Kidney (tissue), 22 donors: ENCODE measurements at places on chromosomes 11 and 22. TPM values are rescaled to one million over a fixed set of nuclear protein-coding genes. Genes with fewer than 3 reads are reported as not detected.

DNA sequence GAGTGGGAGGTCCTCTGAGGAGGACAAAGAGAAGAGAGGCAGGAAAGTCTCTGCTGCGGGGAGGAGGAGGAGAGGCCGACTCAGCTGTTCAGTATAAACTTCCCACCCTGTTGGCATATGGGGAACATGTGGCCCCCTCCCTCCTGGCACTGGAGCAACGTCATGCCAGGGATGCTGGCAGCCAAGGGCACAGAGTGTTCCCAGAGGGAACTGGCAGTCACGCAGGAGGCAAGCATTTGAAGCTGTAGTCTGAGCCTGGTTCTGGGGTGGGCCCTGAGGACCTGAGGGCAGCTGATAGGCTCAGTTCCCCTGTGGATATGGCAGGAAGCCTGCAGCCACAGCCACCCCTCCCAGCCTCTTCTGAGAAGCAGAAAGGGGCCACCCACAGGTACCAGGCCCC, 67.1 kb upstream of the TSPAN18 start:
- H3K4me3 ChIP-seq, result no peak overlapping the region
- no peak for DNase-seq
- no peaks in the 10 kb centered on the region for H3K27me3 ChIP-seq
- no peak overlapping the region for H3K27ac ChIP-seq

SDHD gene
- 111 TPM for total RNA-seq

NCR3LG1 gene
- 4.5 TPM for total RNA-seq

DNA sequence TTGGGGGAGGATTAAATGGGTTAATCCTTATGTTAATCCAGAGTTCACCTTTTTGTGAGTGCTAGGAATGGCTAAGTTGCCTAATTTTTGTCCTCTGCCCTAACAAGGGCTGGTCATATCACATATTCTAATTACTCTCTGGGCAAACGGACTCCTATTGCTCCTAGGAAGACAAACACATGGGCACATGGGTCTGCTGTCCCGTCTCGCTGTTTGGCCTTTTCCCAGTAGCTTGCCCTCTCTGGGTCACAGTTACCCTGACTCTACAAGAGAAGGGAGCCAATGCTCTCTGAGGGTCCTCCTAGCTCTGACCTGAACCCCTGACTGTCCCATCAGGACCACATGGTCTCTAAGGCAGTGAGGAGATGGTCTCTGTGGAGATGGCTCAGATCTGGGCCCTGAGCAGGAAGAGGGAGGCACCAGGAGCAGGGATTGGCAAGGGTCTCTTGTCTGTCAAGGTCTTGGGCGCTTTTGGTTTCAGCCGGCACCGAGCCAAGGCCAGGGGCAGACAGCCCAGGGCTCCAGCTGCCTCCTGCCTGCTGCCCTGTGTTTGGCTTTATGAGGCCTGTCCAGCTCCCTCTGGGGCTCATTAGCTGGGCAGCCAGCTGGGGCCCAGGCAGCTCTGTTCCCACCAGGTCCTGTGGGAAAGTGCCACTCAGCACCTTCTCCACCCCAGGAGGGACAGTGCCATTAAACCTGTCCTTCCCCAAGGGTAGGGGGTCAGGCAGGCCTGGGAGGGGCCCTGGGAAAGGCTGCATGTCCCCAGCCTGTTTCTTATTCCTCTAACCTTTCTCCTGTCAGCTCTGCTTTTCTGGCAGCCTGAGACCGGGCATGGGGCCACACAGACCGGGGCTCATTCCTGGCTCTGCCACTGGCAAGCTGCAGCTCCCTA, 559.9 kb downstream of the MN1 start:
- H3K36me3 ChIP-seq, result no peaks in the 10 kb centered on the region
- peak; percentile 76 for DNase-seq
- peaks cover 3% of the 10 kb centered on the region for H3K4me1 ChIP-seq
- no peaks in the 10 kb centered on the region for H3K27me3 ChIP-seq

DNA sequence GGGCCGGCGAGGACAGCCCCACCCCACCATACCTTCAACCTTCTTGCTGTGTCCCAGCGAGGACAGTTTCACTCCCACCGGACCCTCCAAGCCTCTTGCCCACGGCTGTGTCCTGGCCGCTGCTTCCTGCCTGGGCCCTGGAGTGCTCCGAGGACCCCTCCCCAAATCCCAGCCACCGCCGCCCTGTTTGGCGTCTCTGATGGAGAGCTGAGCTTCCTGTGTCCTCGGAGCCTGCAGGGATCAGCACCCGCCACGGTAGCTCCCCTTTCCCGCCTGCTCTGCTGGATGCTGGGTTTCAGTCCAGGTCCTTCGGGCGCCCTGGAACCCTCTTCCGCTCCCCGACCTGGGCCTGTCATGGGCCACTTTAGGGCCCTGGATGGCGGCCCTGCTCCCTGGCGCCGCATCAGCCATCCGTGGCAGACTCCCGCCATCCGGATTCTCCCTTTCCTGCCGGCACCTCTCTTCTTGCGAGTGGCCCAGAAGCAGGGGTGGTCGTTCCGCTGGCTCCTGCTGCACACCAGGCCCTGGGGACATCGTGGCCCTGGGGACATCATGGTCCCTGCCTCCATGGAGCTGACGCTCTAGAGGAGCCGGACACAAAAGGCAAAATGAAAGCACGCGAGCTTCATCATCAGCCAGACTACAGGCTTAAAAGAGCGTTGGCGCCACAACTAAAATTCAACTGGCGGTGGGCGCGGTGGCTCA, 34.3 kb upstream of the GAL start:
- H3K27me3 ChIP-seq, result no peaks in the 10 kb centered on the region
- DNase-seq, result peak; percentile 61
- no peaks in the 10 kb centered on the region for H3K4me1 ChIP-seq
- H3K4me3 ChIP-seq, result no peak overlapping the region
- no peaks in the 10 kb centered on the region for H3K36me3 ChIP-seq

- H3K27ac ChIP-seq, result no peak overlapping the region
- no peak overlapping the region for H3K4me3 ChIP-seq
- no peaks in the 10 kb centered on the region for H3K4me1 ChIP-seq
- no peaks in the 10 kb centered on the region for H3K27me3 ChIP-seq
- no peak for DNase-seq
These were observed 331.9 kb upstream of the NARS2 start for GRCh38 chr11:78906566-78906965.

GRCh38 chr11:69170704-69171103, 15.0 kb downstream of the SMIM38 start:
- H3K4me3 ChIP-seq, result no peak overlapping the region
- no peak for DNase-seq
- H3K36me3 ChIP-seq, result no peaks in the 10 kb centered on the region
- no peaks in the 10 kb centered on the region for H3K4me1 ChIP-seq

DNA sequence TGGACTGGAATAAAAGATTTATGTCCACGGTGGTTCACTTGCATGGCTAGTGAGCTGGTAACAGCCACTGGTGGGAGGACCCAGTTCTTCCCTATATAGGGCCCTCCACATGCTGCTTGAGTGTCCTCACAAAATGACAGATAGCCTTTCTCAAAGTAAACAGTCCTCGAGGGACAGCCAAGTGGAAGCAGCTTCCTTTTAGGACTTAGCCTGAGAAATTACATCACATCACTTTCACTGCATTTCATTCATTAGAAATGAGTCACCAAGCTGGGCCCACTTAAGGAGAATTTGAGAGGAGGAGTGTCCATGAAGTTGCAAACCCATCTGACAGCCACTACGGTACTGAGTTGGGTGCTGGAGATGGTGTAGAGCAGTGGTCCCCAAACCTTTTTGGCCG, 7.0 kb downstream of the ISX start:
- no peak overlapping the region for H3K27ac ChIP-seq
- no peaks in the 10 kb centered on the region for H3K36me3 ChIP-seq
- no peak for DNase-seq
- H3K4me1 ChIP-seq, result no peaks in the 10 kb centered on the region

DNA sequence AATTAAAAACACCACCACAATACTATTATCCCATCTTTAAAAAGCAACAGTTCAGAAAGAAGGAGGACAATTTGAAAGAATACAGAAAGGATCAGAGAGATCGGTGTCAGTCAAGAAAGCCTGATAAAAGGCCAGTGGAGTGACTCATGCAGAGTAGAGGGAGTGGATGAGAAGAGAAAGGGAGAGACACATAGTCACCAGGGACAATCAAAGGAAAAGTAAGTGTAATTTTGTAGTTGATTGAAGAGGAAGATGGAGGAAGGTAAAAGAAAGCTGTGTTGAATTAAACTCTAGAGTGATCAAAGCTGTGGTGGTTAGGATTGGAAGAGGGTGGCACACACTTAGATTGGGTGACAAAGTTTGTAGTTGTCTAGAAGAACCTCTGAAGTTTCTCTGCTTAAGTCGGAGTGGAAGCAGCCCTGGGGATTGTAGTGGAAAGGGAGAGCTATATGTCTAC, 14.1 kb downstream of the SPECC1L start:
- H3K27ac ChIP-seq, result no peak overlapping the region
- H3K4me3 ChIP-seq, result no peak overlapping the region
- H3K27me3 ChIP-seq, result no peaks in the 10 kb centered on the region
- no peak for DNase-seq
- no peaks in the 10 kb centered on the region for H3K36me3 ChIP-seq

DNA sequence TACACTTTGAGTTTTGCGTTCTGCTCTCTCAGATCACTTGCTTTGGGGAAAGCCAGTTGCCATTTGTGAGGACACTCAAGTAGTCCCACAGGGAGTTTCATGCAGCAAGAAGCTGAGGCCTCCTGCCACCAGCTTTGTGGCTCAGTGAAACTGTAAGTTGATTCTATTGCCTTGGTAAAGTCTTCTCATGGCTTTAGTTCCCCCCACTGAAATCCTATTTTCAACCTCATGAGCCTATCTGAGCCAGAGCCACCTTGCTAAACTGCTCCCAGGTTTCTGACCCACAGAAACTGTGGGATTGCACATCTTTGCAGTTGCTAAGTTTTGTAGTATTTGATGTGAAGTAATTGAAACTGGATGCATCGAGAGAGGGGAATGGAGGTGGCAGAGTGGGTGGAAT, 85.4 kb upstream of the TOP3B start:
- no peak overlapping the region for H3K27ac ChIP-seq
- no peak for DNase-seq
- no peaks in the 10 kb centered on the region for H3K4me1 ChIP-seq
- no peak overlapping the region for H3K4me3 ChIP-seq
- no peaks in the 10 kb centered on the region for H3K36me3 ChIP-seq

GRCh38 chr22:20578707-20579106, 71.3 kb downstream of the MED15 start:
- H3K27me3 ChIP-seq, result no peaks in the 10 kb centered on the region
- H3K4me3 ChIP-seq, result no peak overlapping the region
- H3K27ac ChIP-seq, result no peak overlapping the region
- H3K36me3 ChIP-seq, result peaks cover 36% of the 10 kb centered on the region
- H3K4me1 ChIP-seq, result no peaks in the 10 kb centered on the region

CYB5R2 gene
- 8.7 TPM for total RNA-seq

JAML gene
- 17.1 TPM for total RNA-seq

DNA sequence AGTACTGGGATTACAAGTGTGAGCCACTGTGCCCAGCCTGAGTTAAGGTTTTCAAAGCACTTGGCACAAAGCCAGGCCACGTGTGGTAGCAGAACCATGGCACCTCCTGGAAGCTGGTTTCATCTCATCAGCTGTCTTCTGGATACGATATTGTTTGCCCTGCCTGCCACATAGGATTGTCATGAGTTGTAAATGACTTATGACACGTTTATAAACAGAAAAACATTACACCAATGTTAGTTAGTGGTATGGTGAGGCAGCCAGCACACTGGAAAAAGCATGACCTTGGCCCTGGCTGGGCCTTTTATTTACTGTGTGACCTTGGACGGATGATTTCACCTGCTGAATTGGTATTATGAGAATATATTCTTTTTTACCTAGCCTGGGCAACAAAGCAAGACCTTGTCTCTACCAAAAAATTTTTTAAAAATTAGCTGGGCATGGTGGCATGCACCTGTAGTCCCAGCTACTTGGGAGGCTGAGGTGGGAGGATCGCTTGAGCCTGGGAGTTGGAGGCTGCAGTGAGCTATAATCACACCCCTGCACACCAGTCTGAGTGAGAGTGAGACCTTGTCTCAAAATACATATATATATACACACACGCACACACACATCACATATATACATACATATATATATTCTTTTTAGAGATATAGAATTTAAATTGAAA, 24.0 kb upstream of the MYH9 start:
- no peak overlapping the region for H3K4me3 ChIP-seq
- no peak for DNase-seq
- peak overlapping the region; percentile 39 for H3K27ac ChIP-seq
- H3K36me3 ChIP-seq, result no peaks in the 10 kb centered on the region
- no peaks in the 10 kb centered on the region for H3K27me3 ChIP-seq

GRCh38 chr11:88849368-88849767, 216.4 kb downstream of the GRM5 start:
- H3K27ac ChIP-seq, result no peak overlapping the region
- no peak for DNase-seq
- H3K27me3 ChIP-seq, result no peaks in the 10 kb centered on the region
- H3K36me3 ChIP-seq, result no peaks in the 10 kb centered on the region

ESAM gene
- 63.0 TPM for total RNA-seq

C22orf31 gene
- total RNA-seq, result not detected

GRCh38 chr11:28049338-28050216, 58.4 kb downstream of the KIF18A start:
- H3K27me3 ChIP-seq, result no peaks in the 10 kb centered on the region
- no peak for DNase-seq
- no peak overlapping the region for H3K27ac ChIP-seq

DNA sequence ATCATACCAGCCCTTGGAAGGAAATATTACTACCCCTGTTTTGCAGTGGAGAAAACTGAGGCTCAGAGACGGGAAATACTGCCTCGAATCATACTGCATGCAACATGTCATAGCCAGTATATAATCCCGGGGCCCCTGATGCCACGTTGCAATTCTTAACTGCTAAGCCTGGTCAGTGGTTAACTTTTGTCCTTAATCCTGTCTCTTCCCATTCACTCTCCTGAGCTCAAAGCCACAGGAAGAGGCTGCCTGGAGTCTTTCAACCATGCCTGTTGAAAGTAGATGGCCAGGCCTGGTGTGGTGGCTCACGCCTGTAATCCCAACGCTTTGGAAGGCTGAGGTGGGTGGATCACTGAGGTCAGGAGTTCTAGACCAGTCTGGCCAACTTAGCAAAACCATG, 166.6 kb downstream of the MIAT start:
- no peak for DNase-seq
- no peaks in the 10 kb centered on the region for H3K27me3 ChIP-seq
- H3K36me3 ChIP-seq, result no peaks in the 10 kb centered on the region
- no peak overlapping the region for H3K4me3 ChIP-seq
- no peak overlapping the region for H3K27ac ChIP-seq
